ENCODE measurements at places on chromosomes 2 and 18.

GRCh38 chr18:33201509-33201926 is 239.0 kb downstream of the CCDC178 start:
- no peak for DNase-seq

- DNase-seq = no peak
Observed at GRCh38 chr2:172227719-172228118, 125.0 kb upstream of the DLX2 start.

DNA sequence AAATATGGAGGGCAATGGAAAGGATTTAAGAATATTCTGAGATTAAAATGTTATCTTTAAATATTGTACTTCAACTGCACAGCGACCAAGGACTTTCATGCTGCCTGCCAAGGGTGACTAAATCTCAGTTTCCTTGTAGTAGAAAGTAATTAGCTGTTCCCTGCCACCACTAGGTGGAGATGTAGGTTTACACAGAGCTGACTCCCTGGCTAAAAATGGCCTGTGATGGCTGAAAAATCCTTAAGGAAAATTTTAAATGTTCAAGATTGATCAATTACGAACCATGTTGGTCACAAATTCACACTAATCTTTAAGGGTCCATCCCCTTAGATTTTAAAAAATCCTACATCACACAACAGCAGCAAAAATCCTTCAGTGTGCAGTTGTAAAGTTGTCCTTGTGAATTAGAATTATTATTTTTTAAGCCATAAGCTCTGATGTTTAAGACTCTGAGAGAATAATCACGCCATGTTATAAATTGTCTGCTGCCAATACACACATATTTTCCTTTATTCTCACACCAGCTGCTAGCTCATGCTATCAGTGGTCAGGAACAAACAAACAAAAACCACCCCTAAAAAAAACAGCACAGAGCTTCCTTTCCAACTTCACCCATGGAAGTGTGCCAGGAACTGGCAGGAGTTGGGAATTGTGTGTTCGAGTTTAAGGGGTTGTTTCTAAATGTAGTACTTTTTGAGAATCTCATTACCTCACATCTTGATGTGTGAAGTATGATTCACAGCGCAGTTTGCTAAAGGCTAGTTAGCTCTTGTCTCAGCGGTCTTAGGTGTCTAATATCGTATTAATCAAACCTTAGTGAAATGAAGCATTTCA is 399.8 kb downstream of the TMEM182 start:
- DNase-seq = no peak

- peak; percentile 65 for DNase-seq
Observed at GRCh38 chr2:127045792-127046501, 61.0 kb downstream of the BIN1 start.

DNA sequence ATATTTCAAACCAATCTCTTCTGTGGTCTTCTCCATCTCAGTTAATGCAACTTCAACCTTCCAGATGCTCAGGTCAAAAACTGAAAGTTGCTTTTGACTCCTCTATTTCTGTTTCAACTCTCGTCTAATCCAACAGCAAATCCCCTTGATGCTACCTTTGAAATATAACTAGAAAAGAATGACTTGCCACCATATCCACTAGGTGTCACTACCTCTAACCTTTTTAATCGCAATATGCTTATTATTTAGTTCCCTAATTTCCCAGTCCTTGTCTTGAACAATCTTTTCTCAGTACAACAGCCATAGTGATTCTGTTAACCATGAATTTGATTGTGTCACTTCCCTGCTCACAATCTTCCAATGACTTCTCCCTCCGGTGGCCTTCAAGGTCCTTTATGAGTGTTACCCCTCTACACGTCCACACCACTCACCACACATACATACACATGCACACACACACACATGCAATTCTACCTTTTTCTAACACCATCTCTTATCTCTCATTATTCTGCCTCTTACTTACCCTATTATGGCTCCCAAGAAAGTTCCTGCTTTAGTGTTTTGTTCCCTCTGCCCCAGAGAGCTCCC is 245.5 kb upstream of the KCNJ3 start:
- DNase-seq = no peak

DNA sequence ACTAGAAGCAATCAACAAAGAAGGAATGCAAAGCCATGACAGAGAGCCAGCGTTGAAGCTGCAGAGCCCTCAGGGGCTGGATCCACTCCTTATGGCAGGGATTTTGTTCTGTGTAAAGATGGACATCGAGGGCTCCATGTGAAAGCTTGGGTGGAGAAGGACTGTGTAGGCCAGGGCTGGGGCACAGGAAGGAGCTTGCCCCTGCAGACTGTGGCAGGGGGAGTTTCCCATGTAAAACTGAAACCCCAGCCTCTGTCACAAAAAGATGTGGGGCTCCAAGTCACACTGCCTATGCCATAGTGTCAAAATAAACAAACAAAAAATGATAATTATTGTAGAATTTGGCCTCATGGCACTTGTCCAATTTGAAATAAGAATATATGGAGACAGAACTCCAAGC is 408.7 kb upstream of the HS6ST1 start:
- no peak for DNase-seq

- no peak for DNase-seq
Observed at GRCh38 chr2:191804766-191805165, 42.1 kb downstream of the CAVIN2 start.

DNA sequence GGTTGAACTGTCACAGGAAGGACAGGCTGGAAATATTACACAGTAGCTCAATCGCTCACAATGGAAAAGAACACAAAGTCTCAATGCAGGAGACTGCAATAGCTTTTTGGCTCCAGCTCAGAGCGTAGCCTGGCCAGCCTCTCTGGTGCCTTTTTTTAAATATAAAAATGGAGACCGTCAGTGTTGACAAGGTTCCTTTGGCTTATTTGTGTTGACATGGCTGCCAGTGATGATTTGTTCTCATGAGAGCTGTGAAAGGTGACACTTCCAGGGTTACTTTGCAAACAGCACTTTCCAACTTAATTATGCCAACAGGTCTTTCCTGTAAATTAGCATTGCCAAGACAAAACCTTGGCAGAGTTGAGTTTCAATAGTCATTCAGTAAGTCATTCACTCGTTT is 70.8 kb downstream of the KCNE4 start:
- no peak for DNase-seq

DNA sequence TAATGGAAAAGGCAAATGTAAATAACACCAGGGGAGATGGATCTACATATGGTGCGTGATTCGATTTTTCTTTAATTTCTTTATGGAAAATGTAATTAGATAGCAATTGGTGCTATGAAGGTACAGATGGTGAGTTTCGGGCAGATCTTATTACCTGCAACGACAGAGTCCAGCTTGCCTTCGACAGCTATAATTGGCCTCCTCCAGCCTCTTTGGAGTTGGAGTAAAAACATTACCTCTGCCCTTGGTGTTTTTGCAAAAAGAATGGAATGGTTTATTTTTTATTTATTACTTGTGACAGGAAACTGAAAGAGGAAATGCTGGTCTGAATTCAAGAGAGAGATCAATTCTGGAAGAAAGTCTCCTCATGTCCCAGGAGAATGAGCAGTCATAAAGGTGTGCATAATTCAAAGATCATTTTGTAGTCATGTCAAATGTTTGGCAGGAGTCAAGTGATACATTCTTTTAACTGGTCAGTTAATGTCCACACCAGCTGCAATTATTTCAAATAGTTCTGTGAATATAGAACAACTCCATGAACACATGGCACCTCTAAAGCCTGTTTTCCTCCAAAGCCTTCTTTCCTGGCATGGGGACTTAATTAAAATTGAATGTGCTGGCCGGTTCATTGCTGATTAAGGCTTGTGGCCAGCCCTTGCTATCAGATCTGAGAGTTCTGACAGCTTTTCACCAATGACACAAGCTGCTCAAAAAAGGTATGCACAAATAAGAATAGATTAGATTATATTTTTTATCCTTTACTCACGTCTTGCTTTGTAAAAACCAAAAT is 46.9 kb upstream of the KCNH7 start:
- DNase-seq = no peak

- no peak for DNase-seq
Observed at GRCh38 chr2:9473308-9473984, 905 bp upstream of the IAH1 start.

DNA sequence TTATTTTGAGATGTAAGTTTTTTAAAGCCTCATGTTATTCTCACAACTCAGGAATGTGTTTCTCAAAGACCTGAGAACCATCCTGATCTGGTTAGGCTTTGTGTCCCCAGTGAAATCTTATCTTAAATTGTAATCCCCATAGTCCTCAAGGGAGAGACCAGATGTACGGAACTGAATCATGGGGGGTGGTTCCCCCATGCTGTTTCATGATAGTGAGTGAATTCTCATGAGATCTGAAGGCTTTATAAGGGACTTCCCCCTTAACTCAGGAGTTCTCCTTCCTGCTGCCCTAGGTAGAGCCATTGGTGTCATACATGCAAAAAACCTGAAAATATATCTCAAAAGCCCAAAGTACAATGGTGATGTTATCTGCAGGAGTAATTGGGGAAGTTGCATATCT is 836.7 kb downstream of the CBLN2 start:
- no peak for DNase-seq

- DNase-seq = peak; percentile 53
Observed at GRCh38 chr2:30098266-30099005, 48.4 kb upstream of the YPEL5 start.

GRCh38 chr18:45954070-45954934 is 12.8 kb downstream of the EPG5 start:
- DNase-seq = no peak

DNA sequence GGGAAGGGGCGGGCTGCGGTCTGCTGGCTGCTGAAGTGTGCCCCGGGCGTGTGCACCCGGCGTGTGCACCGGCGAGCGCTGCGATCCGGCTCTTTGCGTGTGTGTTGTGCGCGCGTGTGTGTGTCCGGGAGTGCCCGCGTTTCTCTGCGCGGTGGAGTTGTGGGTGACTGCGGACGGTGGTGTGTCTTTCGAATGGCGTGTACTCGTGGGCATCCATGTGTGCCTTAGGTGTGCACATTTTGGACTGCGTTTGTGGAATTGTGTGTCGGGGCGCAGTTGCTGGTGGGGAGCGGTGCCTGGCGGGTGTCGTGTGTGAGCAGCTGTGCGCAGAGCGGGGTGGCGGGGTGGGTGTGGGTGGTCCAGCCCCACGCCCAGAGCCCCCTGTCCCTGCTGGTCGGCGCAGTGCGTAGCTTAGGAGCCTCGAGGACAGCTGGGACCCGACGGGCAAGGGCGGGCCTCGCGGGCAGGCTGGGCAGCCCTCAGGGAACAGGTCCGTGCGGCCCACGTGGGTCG is 533 bp downstream of the HPCAL1 start:
- peak; percentile 74 for DNase-seq

DNA sequence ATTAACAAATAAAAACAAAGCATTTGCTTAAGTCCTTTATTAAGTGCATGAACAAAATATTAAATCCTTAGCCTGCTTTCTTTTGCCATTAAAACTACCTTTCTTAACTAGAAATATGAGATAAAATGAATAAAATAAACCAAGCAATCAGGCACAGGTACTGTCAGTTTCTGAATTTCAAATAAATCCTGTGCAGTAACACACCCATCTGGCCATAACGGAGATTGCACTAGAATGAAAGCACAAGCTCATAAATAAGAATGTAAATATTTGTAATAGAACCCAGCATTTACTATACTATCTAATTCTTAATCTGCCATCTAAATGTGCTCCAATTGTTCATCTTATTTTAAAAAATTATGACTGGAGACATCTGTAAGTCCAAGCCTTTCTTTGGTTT is 31.9 kb downstream of the PRKRA start:
- no peak for DNase-seq

DNA sequence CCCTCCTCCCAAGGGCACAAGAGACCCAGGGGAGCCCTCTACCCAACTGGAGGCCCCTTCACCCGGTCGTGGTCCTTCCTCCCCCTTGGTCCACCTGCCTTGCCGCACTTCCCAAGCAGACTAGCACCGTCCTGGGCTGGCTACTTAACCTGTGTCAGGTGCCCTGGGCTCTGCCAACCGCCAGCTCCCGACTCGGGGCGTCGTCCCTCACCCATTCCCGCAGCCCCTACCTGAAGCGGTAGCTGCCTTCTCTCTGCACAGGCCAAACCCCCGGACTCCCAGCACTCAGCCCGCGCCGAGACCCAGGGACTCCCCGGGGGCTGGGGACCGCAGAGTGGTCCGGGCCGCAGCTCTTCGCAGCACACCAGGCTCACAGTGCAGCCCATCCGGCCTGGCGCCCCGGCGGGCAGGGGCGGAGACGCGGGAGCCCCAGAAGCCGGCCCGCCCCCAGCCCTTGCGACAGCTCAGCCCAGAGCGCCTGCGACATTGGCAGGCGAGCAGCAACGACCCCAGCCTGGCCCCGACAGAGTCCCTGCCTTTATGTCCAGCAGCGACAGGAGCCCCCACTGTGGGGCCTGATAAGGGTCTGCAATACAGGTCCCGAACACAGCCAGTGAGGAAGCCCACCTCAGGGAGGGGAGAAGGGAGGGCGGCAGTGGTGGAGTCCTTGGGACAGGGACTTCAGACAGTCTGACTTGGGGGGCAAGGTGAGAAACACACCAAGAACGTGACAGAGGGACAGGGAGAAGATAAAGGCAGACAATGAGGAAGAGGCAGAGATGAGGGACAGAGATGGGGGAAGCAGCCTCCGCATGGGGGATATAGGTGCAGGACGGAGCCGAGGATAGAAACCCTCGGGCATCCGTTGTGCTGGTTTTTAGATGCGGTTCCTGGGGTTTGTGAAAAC is 31.0 kb upstream of the TNS1 start:
- no peak for DNase-seq

DNA sequence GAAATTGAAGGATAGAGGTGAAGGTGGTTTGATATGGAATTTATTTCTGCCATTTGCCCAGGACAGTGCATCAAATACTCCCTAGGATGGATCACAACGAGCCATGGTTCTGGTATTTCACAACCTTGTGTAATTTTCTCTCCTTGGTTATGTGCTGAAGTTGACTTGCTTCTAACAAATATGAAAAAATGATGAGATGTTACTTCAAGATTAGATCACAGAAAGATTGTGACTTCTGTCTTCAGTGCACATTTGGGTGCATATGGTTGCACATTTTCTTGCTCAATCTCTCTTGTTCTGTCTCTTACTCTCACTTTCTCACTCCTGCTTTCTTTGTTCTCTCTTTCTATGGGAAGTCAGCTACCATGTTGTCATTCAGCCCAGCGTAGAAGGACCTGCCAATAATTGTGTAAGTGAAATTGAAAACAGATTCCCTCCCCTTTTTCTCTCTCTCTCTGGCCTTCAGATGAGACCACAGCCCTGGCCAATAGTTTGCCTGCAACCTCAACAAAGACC is 104.6 kb upstream of the RMDN2 start:
- no peak for DNase-seq

- DNase-seq = no peak
Observed at GRCh38 chr2:7719876-7720275, 802.7 kb downstream of the RNF144A start.

GRCh38 chr18:76545433-76546087 is 50.5 kb upstream of the ZNF516 start:
- no peak for DNase-seq

DNA sequence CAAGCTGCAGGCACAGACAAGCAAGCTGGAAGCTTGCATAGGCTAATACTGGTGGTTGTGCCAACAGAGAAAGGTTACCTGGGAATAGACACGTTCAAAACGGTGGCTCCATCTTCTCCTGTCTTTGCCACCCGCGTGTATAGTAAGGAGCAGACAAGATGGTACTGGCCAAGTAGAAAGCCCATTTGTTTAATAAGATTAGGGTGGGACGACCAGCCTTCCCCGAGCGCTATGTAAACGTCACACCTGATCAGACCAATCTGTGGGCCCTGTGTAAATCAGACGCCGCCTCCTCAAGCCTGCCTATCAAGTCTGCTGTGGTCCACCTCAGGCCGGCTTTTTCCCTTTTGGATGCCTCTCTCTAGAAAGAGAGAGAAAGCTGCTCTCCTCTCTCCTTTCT is 189.2 kb downstream of the LAMA1 start:
- DNase-seq = no peak

Measured in cardiac septum (tissue), 1 donor.